H4 (cell line): ENCODE measurements at places on chromosomes 5 and 9. TPM values are rescaled to one million over a fixed set of nuclear protein-coding genes. Genes with fewer than 3 reads are reported as not detected.

DNA sequence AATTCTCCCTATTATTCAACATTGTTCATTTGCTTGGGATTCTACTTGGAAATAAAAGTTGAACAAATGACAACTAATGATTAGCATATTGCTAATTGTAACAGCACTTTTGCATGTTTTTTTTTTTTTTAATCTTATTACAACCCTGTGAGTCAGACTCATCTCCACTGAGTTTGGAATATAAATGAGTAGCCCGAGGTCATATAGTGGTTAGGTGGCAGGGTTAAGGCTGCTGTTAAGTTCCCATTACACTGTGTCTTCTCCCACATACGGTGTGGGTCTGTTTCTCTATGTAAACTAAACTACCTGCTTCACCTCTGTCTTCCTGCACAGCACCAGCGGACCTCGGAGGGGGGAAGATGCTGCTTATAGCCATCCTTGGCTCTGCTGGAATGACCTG lies 92.4 kb downstream of the EQTN start:
- no peak for DNase-seq

- no peak for DNase-seq
These were observed 135.0 kb upstream of the LHFPL2 start for GRCh38 chr5:78783434-78784130.

DNA sequence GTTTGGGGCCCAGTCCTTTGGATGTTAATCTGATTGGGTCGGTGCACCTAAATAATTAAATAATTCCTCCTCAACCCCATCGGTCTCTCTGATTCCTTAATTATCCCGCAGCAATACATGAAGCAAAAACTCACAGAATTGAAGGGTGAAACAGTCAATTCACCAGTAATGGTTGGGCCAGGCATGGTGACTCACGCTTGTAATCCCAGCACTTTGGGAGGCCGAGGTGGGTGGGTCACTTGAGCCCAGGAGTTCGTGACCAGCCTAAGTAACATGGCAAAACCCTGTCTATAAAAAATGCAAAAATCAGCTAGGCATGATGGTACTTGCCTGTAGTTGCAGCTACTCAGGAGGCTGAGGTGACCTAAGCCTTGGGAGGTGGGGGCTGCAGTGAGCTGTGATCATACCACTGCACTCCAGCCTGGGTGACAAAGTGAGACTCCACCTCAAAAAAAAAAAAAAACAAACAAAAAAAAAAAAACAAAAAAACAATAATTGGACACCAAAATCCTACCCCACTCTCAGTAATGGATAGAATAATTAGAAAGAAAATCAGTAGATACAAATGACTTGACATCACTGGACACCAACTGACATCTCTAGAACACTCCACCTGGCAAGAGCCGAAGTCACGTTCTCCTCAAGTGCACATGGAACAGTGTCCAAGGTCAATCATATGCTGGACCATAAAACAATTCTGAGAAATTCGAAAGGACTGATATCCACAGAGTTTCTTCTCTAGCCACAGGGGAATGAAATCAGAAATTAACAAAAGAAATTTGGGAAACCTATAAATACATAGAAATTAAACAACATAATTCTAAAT lies 5.3 kb downstream of the ABO start:
- DNase-seq, result no peak

DNA sequence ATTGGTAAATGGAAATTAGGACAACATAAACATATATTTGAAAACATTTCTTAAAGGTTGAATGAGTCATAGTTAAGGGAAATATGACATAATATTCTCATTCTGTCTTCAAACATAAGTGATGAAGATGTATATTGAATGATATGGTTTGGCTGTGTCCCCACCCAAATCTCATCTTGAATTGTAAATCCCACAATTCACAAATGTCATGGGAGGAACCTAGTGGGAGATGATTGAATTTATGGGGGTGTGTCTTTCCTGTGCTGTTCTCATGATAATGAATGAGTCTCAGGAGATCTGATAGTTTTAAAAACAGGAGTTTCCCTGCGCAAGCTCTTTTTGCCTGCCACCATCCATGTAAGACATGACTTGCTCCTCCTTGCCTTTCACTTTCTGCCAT lies 104.4 kb upstream of the MPDZ start:
- DNase-seq, result no peak

GRCh38 chr9:5446451-5447236 lies 3.7 kb upstream of the CD274 start:
- DNase-seq, result no peak

- DNase-seq, result no peak
These were observed 13.8 kb upstream of the ZNF300 start for GRCh38 chr5:150918613-150919012.

DNA sequence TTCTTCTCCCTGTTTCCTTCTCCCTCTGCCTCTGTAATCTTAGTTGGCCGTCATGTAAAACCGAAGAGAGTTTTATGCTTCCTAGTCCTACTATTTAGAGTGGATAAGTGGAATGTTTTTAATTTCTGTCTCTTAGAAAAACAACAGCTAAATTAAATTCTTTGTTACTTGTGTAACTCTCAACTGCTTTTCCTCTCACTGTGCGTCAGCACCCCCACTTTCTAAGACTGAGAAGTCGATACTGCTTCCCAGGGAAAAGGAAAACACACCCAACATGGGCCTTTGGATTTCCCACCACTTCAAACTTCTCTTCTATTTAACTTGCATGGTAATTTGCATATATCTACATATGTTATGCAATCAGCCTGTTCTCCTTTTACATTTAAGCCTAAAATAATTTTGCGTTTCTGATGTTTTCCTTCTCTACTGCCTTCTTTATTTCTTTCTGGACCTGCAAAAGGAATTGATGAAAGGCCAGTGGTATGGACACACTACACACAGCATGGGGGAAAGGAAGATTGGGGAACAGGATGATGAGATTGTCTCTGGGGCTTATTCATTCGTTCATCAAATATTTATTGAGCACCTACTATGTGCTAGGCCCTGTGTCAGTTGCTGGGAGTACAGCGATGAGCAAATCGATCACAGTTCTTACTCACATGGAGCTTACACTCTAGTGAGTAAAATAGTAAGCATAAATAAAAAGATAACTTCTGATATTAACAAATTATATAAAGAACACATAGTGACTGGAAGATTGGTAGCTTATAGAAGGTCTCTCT lies 52.5 kb upstream of the CTNNA1 start:
- DNase-seq, result no peak

SLC46A2 gene
- total RNA-seq, result not detected in 2 replicates

EPB41L4B gene
- 1.4 and 3.5 TPM in 2 replicates for total RNA-seq

ARL10 gene
- 0.02 TPM in 1 of 2 replicates, not detected in the other for total RNA-seq

TAL2 gene
- total RNA-seq, result 0.15 TPM in 1 of 2 replicates, not detected in the other

TRIM7 gene
- 0.10 and 0.27 TPM in 2 replicates for total RNA-seq

NR5A1 gene
- total RNA-seq, result not detected in 2 replicates

CDKN2B-AS1 gene
- total RNA-seq, result not detected in 2 replicates
